ENCODE measurements at places on chromosomes 12 and 14.

DNA sequence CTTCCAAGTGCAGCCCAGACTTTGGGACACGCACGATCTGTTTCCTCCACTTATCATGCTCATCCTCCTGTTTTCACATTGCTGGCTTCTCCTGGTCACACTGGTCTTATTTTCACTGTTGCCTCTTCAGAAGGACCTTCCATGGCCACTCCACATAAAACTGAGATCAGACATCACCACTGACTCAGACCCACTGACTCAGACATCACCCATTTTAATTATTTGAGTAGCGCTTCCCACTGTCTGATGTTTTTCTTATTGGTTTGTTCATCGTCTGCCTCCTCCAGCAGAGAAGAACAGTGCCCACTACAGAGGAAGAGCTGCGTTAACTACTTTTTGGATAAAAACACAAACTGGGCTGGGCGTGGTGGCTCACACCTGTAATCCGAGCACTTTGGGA is 270.5 kb upstream of the PWP1 start:
- DNase-seq: no peak

- no peak for DNase-seq
Observed at GRCh38 chr14:74462993-74463392, 30.1 kb downstream of the NPC2 start.

GRCh38 chr12:100877776-100878175 is 83.2 kb downstream of the ANO4 start:
- no peak for DNase-seq

DNA sequence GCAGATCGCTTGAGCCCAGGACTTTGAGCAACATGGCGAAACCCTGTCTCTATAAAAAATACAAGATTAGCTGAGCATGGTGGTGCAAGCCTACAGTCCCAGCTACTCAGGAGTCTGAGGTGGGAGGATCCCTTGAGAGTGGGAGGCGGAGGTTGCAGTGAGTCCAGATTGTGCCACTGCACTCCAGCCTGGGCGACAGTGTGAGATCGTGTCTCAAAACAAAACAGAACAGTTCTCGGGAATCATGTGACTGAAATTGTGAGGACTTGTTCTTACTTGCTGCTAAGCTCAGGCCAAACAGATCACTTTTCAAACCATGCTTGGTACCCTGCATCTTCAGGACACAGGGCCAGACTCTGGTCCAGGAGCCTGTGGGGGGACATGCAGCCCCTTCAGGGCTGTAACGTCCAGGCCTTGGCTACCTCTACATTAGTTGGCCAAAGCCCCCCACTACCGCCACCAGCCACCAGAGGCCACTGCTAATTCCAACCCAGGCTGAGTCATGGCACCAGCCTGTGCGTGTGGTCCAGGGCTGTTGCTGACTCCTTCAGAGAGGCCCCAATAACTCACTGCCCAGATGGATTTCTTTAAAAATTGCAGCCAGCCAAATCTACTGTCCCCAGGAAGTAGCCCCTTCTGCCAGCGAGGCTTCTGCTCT is 33.4 kb upstream of the SYNDIG1L start:
- peak; percentile 38 for DNase-seq

- no peak for DNase-seq
Observed at GRCh38 chr12:4120316-4120917, 153.1 kb upstream of the CCND2 start.

- DNase-seq: no peak
Observed at GRCh38 chr12:12440784-12441428, 84.0 kb downstream of the BORCS5 start.

DNA sequence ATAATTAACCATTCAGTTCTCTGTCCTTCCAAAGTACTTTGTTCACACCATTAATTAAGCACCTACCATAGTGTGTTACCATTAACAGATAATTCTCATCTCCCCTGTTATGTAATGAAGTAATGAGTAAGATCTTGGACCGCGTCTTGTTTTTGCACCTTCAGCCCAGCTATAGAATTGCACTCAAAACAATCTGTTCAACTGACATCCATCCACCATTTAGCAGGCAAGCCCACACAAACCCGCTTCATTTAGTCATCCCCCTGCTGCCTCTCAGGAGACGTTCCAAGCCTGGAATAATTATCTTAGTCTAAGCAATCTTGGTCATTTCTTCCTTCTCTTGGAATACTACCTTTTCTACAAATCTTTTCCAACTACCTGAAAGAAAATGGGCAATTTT is 74.4 kb downstream of the DUSP16 start:
- no peak for DNase-seq

DNA sequence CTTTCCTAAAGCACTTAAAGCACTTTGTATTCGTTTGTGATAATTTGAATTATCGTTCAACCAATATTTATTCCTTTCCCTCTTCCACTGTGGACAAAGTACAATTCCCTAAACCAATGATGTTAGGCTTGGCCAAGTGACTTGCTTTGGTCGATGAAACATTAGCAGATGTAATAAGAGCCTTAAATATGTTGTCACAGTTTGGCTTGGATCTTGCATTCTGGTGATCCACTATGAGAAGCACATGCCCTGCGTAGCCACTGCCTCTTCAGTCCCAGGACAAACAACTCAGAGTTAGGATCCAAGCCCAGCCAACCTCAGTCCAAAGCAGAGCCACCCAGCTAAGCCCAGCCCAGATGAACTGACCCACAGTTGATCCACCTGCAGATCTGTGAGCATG is 8.4 kb upstream of the C12orf75 start:
- no peak for DNase-seq
